Activated T-cell treated with anti-CD3 and anti-CD28 coated beads, Interleukin-2, amount 50 U/mL, for 72 hours (primary cell): ENCODE measurements at places on chromosomes 6 and 20. TPM values are rescaled to one million over a fixed set of nuclear protein-coding genes. Genes with fewer than 3 reads are reported as not detected.
A peak's percentile ranks its signal among the peaks of the same experiment; 100 is the strongest.

Gene GPR6
- total RNA-seq: not detected

Gene RNF182
- total RNA-seq: not detected

Gene COL19A1
- 0.26 TPM for total RNA-seq

Gene IP6K3
- total RNA-seq: not detected

Gene TREM1
- total RNA-seq: 1.5 TPM

Gene KIF6
- 0.46 TPM for total RNA-seq

Gene IFNGR1
- 51.0 TPM for total RNA-seq

Gene SYCP2
- 11.9 TPM for total RNA-seq

Gene SYNDIG1
- total RNA-seq: not detected

Gene MTFR2
- 34.3 TPM for total RNA-seq

Gene CRISP3
- total RNA-seq: not detected

Gene TRIM10
- 0.39 TPM for total RNA-seq

DNA sequence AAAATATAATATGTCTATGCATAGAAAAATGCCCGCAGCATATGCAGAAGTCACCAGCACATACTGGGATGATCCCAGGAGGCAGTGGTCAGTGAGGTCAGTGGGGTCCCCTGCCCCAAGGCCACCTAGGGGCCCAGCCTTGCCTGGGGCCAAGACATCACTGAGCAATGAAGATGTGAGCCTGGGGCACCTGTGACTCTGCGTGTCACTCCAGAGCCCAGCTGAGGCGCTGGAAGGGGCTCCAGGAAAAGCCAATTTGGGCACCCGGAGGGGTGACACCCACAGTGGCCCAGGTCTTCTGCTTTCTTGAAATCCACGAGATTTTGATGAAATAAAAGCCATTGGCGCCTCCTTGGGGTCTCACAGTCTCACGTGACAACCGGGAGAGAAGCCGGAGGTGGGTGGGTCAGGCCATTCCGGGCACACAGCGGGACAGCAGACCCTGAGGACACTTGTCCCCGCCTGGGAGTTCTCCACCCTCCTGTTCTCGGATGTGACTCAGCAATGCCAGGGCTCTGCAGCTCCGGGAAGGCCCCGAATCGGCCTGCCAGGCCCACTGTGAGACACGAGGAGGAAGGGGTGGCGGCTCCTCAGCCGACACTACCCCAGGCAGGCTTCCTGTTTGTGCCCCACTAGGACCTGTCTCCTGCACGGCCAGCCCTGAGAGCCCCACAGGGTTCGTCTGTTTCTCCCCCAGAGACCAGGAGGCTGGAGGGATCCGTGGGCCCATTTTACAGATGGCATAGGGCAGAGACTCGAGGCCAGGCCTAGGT lies 24.4 kb upstream of the SLCO4A1 start:
- DNase-seq: peak; percentile 73

GRCh38 chr6:73667798-73668197 lies 14.0 kb upstream of the SLC17A5 start:
- no peak for DNase-seq

GRCh38 chr6:152098683-152099082 lies 291.2 kb downstream of the ESR1 start:
- no peak for DNase-seq

GRCh38 chr6:35215665-35216411 lies 2.1 kb downstream of the SCUBE3 start:
- DNase-seq: no peak

DNA sequence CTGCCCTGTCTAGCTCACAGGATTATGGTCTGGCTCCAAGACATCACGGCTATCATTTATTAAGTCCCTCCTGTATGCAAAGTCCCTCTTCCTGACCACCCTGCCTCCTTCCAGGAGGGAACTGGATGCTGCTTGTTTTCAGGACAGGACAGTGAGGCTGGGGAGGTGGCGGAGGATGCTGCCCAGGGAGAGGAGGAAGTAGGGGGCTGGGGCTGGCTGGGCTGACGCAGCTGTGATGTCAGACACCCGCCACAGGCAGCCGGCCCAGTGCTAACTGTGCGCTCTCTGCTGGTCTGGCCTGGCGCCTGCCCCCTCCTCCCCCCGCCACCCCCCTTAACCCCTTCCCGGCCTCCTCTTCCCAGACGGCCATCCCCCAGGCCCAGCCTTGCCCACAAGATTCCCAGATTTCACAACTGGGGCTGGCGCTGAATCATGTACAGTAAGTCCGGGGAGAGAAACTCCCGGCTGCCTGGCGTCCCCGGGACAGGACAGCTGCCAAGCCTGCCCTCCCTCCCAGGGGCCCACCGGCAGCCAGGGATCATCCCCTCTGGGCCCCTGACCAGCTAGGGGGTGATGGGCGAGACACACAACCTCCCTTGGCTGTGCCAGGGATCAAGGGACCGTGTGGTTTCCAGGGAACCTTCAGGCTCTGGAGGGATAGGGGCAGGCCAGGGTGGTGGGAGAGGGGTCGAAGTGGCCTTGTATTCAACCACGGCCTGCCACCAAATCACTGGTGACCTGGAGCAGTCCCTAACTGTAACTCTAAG lies 118.1 kb downstream of the CEBPB start:
- no peak for DNase-seq

DNA sequence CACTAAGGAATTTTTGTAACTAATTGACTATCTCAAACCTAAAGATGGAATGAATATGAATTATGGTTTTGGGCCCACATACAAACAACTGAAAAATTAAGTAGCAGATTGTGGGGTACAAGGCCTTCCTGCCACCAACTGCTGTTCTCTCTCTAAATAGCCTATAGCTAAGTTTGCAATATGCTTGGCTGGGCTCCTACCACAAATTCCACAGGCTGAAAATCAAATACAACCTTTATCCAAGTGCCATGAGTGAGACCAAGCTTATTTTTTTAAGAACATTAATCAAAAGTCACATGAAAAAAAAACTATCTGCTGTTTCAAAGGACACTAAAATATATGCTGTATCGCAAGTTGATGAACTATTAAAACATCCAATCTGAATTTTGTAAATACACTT lies 52.1 kb downstream of the TENT5A start:
- no peak for DNase-seq

GRCh38 chr6:136415351-136416007 lies 125.8 kb upstream of the BCLAF1 start:
- DNase-seq: no peak

GRCh38 chr6:45416700-45417099 lies 39.0 kb upstream of the SUPT3H start:
- DNase-seq: no peak

GRCh38 chr20:39107741-39108140 lies 145.6 kb downstream of the DHX35 start:
- no peak for DNase-seq

- DNase-seq: no peak
These were observed 198.2 kb upstream of the SSTR4 start for GRCh38 chr20:22836877-22837276.

GRCh38 chr20:49762940-49763766 lies 49.5 kb upstream of the B4GALT5 start:
- no peak for DNase-seq

DNA sequence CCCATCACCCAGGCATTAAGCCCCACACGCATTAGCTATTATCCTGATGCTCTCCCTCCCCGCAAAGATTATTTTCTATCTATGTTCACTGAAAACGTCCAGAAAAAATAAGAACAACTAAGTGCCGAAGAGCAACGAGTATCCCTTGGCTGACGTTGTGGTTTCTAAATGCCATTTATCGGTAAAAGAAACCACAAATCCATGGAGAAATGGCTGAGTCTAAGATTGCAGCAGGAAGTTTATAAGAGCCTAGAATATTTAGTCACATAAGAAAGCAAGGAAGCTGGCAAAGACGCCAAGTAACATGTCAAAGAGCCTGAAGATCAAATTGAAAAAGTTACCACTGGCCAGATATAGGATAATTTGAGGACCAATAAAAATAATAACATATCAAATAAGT lies 18.1 kb upstream of the NOX3 start:
- DNase-seq: no peak

DNA sequence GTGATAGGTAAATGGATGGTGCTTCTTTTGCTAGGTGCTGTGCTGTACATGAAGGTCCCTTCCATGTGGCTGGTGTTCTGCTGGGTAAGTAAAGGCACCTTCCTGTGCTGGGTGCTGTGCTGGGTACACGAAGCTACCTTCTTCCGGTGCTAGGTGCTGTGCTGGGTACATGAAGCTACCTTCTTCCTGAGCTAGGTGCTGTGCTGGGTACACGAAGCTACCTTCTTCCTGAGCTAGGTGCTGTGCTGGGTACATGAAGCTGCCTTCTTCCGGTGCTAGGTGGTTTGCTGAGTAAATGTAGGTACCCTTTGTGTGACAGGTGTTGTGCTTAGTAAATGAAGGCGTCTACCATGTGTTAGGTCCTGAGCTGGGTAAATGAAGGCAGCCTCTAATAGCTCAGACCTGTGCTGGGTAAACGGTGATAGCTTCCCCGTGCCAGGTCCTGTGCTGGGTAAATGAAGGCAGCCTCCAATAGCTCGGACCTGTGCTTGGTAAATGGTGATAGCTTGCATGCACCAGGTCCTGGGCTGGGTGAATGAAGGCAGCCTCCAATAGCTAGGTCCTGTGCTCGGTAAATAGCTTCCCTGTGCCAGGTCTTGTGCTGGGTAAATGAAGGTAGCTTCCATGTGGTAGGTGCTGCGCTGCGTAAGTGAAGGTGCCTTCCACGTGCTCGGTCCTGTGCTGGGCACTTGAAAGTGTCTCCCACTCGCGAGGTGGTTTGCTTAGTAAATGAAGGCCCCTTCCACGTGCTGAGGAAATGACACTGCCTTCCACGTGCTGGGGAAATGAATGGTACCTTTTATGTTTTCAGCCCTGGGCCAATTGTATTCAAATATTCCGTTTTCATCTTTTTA lies 115.5 kb downstream of the ERMARD start:
- DNase-seq: no peak

DNA sequence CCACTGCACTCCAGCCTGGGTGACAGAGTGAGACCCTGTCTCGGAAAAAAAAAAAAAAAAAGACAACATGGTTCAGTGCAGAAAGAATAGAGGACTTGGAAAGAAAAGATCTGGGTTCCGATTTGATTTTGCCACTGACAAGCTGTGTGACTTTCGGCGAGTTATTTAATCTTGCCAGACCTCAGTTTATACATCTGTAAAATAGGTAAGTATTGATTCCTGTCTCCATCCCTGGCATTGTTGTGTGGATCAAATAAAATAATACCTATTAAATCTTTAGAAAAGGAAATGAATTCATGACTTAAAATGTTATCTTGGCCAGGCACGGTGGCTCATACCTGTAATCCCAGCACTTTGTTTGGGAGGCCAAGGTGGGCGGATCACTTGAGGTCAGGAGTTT lies 7.0 kb downstream of the ITCH start:
- DNase-seq: no peak

- peak; percentile 31 for DNase-seq
These were observed 1.7 kb downstream of the JAG1 start for GRCh38 chr20:10671919-10672623.

- no peak for DNase-seq
These were observed at the start of gene RAB44 for GRCh38 chr6:36697481-36697903. TSS of gene RAB44 (plus strand) at chr6:36697826. CDS start at chr6:36704236, 6,410 bp downstream.

- peak; percentile 52 for DNase-seq
These were observed 8.3 kb downstream of the KIF3B start for GRCh38 chr20:32285621-32286371.

- DNase-seq: peak; percentile 8
These were observed 10.2 kb downstream of the UNC5CL start for GRCh38 chr6:41028561-41029412.

DNA sequence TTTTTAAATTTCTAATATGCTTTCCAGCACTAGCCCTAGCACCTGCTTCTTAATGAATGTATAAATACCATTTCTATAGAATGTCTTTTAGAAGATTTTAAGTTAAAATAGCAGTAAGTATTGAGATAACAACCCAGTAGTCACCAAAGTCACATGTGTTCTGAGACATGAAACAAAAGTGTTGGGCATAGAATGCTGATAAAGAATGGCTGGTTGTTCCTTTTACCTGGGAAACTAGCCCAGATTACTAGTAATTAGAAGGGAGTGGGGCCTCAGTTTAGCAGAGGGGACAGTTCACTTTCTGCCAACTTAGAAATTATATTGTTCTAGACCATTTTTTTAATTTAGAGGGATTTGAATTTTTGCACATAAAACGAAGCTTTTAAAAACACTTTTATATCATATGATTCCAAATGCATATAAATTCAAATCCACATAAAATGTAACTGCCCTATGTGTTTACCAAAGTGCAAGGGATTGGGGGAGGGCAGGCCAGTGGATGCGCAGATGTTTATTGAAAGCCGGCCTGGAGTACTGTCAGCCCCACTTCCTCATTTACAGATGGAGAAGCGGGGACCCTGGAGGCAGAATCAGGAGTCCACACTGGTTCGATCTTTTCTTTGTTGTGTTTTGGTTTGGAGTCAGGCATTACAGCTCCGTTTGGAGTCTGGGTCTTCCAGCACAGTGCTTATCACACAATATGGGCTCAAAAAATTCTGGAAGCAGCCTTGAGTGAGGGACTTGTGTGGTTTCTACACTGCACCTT lies 139.8 kb downstream of the ZDHHC14 start:
- DNase-seq: no peak

DNA sequence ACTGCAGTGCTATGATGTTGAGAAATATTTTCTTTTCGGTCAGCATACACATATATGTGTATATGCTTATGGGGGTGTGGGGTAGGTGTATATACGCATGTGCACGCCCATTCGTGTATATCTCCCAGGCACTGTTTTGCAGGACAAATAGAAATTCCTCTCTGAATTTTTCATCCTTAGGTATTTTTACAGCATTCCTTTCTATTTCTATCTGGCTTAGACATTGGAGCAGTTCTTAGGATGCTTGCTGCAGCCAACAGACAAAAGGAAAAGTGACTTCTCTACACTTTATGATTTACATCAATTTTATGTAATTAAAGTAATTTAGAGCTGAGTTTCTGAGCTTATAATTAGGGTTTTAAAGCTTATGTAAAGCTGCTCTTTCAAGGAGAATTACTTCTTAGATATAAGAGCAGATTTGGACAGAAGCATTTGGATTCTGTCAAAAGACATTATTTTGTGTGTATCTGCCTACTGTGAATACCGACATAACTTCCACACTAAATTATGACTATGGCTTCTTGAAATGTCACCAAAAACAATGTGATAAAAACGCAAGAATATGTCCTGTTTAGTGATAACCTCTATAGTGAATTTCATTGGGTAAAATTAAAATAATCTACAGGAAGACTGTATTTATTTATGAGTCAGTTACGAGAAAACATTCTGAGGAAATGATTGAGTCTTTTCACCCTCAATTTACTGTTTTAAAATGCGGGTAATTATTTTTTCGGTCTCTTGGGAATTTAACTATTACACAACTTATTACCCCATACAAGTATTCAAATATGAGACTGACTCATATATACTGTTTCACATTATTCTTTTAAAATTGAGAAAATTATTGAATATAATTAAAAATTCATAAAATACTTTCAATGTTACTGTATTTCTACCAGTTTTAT lies 21.3 kb upstream of the CEP43 start:
- DNase-seq: no peak

DNA sequence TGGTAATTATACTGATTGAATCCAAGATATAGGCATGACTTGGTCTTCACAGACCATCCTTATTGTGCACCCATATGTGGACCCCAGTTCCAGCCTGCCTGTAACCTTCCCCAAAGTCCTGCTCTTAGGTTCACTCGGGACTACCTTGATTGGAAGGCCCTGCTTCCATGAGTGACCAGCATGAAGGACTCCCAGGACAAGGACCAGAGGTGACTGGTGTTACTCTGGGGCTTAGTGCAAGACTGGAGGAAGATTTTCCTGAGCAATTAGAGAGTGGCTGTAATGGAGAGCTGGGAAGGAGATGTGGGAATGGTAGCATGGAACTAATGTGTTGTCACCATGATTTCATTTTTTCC lies 15.1 kb downstream of the BRD2 start:
- no peak for DNase-seq

GRCh38 chr20:46933150-46933549 lies 38.5 kb downstream of the EYA2 start:
- no peak for DNase-seq
